ENCODE measurements at places on chromosomes 5 and 9. TPM values are rescaled to one million over a fixed set of nuclear protein-coding genes. Genes with fewer than 3 reads are reported as not detected.

- H3K4me1 ChIP-seq, result no peaks in the 10 kb centered on the region
- no peak for DNase-seq
- no peak overlapping the region for H3K27ac ChIP-seq
- no peaks in the 10 kb centered on the region for H3K27me3 ChIP-seq
- no peaks in the 10 kb centered on the region for H3K36me3 ChIP-seq
Observed at GRCh38 chr9:102403514-102403913, 591.6 kb upstream of the CYLC2 start.

DNA sequence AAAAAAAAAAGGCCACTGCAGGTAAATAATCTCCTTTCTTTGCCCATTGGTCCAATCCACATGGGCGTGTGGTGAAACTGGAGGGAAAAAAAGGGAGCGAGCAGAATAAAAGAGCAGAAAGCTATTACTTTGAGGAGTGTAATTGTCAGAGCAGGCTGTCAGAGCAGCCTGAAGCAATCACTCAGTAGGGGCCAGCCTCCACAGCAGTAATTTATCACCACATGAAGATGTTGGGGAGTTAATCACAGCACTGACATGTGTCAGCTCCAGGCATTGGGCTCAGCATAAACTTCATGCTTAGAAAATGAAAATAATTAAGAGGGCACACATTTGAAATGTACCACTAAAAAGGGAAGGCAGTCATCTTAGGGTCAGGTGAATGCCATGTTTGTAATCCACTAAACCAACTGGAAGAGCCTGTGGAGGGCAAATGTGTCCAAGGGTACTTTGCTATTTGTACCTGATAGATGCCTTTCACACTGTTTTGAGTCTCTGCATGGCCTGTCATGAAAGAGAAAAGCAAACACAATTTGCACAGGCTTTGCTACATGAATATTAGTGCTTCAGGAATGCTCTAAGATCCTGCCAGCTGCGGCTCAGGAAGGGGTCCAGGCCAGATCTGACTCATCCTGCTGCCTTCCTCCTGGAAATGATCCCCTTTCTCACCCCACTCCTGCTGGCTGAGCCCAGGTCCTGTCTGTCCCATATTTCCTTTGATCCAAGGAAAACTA, 2.9 kb upstream of the PTGER4 start:
- DNase-seq, result no peak
- H3K36me3 ChIP-seq, result peaks cover 2% of the 10 kb centered on the region
- peaks cover 40% of the 10 kb centered on the region for H3K27me3 ChIP-seq

DNA sequence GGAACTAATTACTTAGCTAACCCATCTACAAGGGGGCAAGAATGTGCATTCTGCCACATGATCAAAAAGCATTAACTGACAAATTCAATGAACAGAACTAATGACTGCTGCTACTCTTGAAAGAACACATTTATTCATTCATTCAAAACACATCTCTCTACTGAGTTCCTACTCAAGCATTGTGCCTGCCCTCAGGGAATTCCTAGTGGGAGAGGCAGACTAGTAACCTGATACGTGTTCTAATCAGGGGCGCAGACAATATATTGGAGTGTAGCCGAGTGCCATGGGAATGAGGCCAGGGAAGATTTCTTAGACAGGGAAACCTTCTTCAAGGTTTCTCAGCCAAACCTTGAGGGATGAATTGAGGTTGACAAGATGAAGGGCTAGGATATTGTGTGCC, 56.7 kb upstream of the PAPPA start:
- DNase-seq, result no peak
- peaks cover 8% of the 10 kb centered on the region for H3K27me3 ChIP-seq
- no peaks in the 10 kb centered on the region for H3K4me1 ChIP-seq
- H3K27ac ChIP-seq, result no peak overlapping the region
- H3K4me3 ChIP-seq, result no peak overlapping the region

DNA sequence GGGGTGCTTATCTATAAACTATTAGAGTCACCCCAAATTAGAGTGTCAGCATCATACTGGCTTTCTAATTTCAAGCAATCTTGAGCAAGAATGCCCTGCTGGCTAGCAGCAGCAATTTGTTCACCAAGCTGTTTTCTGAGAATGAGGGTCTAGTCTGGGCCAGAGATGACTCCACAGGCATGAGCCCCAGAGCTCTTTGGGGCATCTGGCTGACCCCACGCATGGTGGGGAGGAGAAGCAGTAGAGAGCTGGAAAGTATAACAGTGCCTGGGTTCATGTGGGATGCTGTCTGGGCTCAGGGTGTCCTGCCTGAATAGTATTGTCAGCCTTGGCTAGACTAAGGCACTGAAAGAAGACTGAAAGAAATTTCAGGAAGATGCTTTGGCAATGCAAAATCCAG, 64.9 kb downstream of the C6 start:
- no peaks in the 10 kb centered on the region for H3K4me1 ChIP-seq
- H3K27me3 ChIP-seq, result peaks cover 10% of the 10 kb centered on the region
- no peak for DNase-seq
- no peak overlapping the region for H3K4me3 ChIP-seq
- H3K27ac ChIP-seq, result no peak overlapping the region

Gene IFNK
- total RNA-seq, result not detected

Gene HMGCR
- total RNA-seq, result 106 TPM

Gene SPINK6
- not detected for total RNA-seq

Gene SARDH
- total RNA-seq, result 13.9 TPM
